Activated CD4-positive, alpha-beta T cell treated with anti-CD3 and anti-CD28 coated beads for 1 hour (primary cell): ENCODE measurements at places on chromosomes 12 and 14.

- DNase-seq = no peak
Observed at GRCh38 chr14:106551265-106551664, 1024.9 kb downstream of the TMEM121 start.

- no peak for DNase-seq
Observed at GRCh38 chr14:100762089-100762515, 35.4 kb downstream of the DLK1 start.

DNA sequence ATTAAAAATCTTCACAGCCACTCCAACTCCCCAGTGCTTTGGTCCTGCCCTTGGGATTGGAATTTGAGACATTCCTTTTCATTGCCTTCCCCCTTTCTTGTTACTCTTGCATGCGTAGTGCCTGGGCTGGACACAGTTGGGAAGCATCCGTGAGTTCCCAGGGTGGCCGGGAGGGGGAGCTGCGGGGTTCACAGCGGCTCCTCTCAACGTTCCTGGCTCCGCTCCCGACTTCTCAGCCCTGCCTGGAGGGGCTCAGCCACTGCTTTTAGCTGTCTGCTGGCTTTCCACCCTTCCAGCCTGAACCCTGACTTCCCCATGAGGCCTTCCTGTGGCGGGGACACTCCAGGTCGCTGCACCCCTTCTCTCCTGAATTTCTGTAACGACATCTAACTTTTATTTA lies 3.2 kb downstream of the TEX52 start:
- peak; percentile 15 for DNase-seq

GRCh38 chr12:78964521-78964920 lies 99.9 kb downstream of the SYT1 start:
- no peak for DNase-seq

- DNase-seq = no peak
Observed at GRCh38 chr12:128949086-128949485, 95.8 kb downstream of the GLT1D1 start.

DNA sequence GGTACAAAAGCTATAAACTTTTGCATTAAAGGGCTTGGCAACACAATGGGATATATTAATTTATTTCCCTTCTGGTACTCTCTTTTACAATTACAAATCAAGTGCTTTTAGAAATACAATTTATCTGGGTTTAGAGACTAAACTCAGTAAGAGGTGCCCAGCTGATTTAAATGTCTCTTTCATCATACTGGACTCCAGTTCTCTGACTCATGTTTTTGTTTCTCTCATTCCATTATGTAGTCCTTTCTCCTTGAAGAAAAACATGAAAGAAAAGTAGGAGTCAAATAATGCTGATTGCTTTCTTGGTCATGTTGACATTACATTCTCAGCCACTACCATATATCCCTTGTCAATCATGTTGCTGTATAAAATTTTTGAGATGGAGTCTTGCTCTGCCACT lies 36.3 kb upstream of the CFL2 start:
- DNase-seq = no peak

- DNase-seq = no peak
Observed at GRCh38 chr12:95859947-95860850, 1.4 kb downstream of the SNRPF start.

DNA sequence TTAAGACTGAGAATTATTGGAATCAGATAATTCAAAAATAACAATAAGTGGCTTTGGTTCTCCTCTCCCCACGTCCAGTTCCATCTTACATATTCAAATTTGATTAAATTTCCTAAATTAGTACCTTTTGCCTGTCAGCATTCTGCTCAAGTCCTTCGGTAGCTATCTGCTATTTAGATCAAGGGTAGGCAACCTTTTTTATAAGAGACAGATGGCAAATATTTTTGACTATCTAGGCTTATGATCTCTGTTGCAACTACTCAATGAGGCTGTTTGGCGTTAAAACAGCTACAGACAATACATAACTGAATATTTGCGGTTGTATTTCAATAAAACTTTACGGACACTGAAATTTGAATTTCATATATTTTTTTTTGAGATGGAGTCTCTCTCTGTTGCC lies 21.7 kb downstream of the L2HGDH start:
- DNase-seq = no peak

- no peak for DNase-seq
Observed at GRCh38 chr14:105376521-105377440, 21.6 kb upstream of the TEX22 start.

- no peak for DNase-seq
Observed at GRCh38 chr14:103569408-103569807, 6.6 kb downstream of the COA8 start.

DNA sequence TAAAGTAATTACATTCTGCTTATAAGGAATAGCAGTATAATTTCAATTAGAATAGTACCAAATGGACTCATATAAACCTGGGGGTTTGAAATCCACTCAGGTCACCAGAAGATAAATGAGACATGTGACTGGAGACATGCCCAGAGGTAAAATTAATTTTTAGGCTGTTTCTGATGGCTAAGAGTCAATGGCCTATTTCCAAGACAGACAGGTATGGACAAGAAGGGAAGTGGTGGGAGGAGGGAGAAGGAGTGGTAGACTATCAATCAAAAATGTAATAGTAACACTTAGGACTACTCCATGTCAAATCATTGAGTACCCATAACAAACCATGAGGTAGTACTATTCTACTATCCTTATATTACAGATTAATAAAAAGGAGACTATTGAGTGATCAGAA lies 544.0 kb downstream of the GALC start:
- DNase-seq = no peak

DNA sequence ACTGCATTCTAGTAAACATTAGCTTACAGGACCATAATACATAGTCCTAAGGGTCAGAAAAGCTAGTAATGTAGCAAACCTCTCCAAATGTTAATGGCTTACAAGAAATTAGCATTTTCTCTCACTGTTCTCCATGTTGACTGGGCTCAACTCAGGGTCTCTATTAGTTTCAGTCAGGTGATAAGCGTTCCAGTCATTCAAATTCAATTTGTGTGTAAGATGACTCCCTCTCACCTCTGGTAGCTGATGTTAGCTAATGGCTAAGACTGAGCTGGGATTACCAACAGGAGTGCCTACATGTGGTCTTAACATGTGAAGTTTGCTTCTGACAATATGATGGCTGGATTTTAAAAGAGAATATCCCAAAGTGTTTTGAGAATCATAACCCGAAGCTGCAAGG lies 630.5 kb upstream of the USP15 start:
- no peak for DNase-seq

DNA sequence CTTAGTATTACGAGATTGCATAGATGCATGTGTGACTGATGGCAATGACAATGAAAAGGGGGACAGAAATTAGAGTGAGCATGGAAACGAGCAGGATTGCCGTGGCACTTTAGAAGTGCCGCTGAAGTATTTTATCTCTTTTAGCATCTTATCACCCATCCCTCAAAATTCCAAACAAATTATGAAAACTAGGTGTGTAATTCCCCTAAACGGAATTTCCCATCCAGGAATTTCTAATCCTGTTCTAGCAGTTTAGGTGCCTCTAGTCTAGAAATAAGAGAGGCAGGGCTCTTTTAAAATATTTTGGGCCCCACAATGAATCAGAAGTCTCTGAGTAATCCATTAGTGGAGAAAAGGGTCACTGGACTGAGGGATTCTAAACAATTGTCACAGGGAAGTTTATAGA lies 947 bp downstream of the TMEM52B start:
- no peak for DNase-seq

DNA sequence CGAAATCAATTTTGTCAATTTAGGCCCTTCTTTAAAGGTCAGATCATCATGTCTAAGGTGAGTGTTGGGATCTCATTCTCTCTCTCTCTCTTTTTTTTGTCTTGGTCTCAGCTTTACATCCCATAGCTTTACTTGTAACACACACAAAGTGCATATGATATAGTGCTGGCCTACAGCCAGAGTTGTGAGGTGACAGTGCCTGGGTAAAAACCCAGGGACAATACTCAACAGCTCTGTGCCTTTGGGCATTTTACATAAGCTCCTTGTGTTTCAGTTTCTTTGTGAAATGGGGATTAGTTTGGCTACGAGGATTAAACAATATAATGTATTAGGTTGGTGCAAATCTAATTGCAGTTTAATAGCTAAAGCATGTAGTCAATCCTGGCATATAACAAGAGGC lies 40.2 kb downstream of the GRIP1 start:
- no peak for DNase-seq

DNA sequence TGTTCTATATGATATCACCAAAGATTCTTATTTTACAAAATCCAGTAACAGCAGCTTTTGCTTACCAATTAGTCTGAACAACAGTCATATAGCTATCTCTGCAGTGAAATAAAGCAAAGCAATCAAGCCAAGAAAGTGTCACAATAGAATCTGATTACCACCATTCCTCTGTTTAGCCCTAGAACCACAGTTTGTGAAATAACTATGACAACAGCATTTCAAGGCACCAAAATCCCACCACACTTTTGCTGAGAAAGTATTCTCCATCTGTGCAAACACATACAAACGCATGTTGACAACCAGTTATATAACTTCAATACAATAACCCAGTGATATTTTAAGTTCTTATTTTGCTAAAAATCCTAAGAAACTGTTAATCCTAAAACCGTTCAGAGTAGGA lies 7.4 kb downstream of the PPP1R13B start:
- DNase-seq = no peak

GRCh38 chr14:48703728-48704467 lies 882.3 kb downstream of the RPS29 start:
- no peak for DNase-seq

- no peak for DNase-seq
Observed at GRCh38 chr14:104889375-104889757, 24.3 kb downstream of the CEP170B start.

- no peak for DNase-seq
Observed at GRCh38 chr12:109020796-109021380, at the start of gene SVOP. TSS of gene SVOP (minus strand) at chr12:109021068. CDS start at chr12:109020868, 200 bp downstream.
